ENCODE measurements at places on chromosomes 5 and 9.

GRCh38 chr9:137433349-137433915 lies 7.7 kb downstream of the ENTPD8 start:
- DNase-seq = no peak

DNA sequence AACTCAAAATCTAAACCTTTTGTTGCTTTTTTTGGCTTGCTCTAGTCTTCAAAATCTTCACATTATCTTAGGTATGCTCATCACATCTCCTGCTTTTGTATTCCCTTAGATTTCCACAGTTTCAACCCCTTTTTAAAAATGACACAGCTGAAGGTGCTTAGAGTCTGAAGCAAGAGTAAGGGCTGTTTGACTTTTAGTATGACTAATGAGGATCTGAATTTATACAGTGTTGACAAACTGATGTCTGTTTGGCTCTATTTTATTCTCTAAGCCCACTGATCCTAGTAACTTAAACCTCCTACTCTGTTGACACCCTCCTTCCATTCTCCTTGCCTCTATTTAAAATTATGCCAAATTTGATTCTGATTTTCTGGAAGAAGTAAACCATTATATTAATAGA lies 200.1 kb downstream of the MCTP1 start:
- DNase-seq = no peak

- peak; percentile 27 for DNase-seq
These were observed 84.5 kb downstream of the RFX3 start for GRCh38 chr9:3441197-3441816.

DNA sequence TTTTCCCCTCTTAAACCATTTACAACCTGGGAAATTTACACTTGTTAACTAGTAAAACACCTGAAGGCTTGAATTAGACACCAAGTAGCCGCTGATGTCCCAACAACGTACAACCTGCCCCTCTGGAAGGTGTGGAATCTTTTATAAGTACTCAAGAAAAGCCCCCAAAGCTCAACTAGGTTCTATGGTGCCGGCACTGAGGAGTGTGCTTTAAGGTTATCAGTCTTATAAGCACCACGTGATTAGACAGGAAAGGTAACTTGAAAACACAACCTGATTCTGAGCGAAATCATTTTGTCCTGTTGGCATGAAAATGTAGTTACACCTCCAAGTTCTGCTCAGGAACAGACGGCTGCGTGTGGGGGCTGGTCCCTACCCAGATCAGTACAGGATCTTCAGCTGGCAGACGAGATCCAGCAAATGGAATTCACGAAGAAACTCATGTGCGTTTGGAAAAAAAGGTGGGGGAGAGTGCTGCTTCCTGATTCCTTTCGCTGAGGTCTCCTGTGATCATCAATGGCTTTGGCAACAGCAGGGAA lies 195.5 kb downstream of the MEF2C start:
- no peak for DNase-seq

GRCh38 chr5:151024440-151025249 lies 4.3 kb downstream of the GPX3 start:
- DNase-seq = no peak

GRCh38 chr9:35732800-35733541 lies 505 bp downstream of the CREB3 start:
- no peak for DNase-seq
